ENCODE measurements at places on chromosomes 5 and 9.

GRCh38 chr5:143206196-143207053 is 197.1 kb downstream of the NR3C1 start:
- no peak for DNase-seq

DNA sequence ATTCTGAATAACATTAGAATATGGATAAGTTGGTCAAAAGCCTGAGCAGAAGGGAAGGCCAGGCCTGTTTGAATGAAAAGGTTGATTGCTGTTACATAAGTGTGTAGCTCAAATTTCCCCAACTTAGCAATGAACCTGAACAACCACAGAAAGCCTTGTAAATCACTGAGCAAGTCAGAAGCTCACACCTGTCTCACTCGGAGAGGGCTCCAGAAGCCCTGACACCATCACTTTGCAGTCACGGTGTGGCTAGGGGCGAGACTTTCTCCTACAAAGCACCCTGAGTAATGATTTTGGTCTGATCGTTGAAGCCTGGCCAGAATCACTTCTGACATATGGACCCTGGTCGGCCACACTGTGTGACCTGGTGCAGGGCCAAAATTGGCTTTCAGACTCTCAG is 62.0 kb downstream of the MTX3 start:
- no peak for DNase-seq

- DNase-seq, result no peak
Measured at GRCh38 chr5:85333276-85333675, 948.6 kb upstream of the EDIL3 start.

GRCh38 chr9:98146101-98146991 is 27.3 kb upstream of the TRIM14 start:
- DNase-seq, result no peak

DNA sequence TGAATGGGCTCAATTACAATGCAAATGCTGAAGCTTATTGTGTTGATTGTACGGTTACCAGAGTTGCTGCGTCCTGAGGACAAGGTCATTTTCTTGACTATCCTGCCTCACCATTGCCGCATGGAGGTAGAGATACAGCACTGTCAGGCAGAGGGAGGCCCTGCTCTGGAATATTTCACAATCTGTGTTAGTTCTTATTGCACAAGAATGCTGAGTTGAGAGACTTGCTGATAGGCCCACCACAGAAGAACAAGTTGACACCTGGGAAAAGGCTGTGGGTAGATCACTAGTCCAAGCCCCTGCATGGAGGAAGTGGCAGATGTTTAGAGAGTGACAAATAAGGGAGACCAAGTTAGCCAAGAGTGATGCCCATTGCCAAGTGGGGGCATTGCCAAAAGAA is 344.5 kb upstream of the ITGA1 start:
- DNase-seq, result no peak

All from activated T-cell treated with anti-CD3 and anti-CD28 coated beads for 1 hour (primary cell).